ENCODE measurements at places on chromosomes 4 and X.
A peak's percentile ranks its signal among the peaks of the same experiment; 100 is the strongest.

DNA sequence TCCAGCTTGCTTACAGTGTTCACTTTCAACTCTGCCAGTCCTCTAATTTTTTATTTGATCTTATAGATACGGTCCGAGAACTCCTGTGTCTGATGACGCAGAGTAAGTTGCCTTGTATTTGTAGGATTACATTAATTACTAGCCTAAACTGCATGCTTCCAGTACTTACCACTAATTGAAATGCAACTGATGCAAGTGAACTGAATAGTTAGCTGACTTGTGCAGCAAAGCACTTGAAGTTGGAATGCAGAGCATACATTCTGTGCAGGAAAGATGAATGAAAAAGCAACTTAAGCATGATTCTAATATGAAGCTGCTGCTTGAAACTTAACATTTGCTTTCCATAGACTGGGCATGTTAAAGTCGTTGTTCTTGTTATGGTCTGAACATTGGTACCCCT lies 100.9 kb downstream of the LIMCH1 start:
- no peak for DNase-seq

DNA sequence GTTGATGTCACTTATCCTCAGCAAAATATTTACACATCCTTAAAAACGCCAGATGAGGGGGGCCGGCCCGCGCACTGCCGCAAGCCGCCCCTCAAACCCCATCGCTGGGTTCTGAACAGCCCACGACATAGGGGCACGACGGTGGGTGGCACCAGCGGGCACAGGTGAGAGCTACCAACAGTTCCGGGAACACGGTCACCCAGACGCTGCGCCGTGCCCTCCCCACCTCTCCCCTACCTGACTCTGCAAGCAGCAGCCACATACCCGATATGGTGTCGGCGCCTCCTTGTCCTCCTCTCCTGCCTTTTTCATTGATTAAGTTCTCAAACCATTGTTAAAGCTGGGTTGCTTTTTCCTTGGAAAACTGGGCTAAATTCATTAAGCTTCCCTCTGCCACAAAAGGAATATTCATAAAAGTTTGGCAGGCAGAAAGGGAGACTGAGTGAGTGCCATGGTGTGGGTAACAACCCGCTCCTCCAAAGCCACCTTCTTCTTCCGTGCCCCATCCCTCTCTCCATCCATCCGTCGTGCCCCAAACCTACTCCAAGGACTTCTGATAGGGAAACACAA lies 1.4 kb downstream of the RAI2 start:
- DNase-seq, result peak; percentile 4

- DNase-seq, result peak; percentile 5
These were observed 82.4 kb upstream of the HPRT1 start for GRCh38 chrX:134377537-134377936.

DNA sequence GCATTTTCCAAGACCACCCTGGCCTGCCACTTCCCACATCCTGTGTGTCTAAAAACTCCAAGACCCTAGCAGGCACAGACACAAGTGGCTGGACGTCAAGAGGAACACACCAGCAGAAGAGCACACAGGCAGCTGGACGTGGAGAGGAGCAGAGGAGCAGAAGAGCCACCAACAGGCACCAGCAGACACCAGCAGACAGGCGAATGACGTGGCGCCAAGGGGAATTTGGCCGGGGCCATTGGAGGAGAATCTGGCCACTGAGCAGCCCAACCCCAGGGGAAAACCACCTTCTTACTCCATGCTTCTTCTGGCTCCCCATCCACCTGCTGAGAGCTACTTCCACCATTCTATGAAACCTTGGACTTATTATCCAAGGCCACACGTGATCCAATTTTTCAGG lies 243.1 kb upstream of the CTSO start:
- DNase-seq, result no peak

GRCh38 chrX:153312041-153312440 lies 9.5 kb downstream of the PNMA6F start:
- DNase-seq, result no peak

GRCh38 chr4:169649545-169650226 lies 29.3 kb downstream of the CLCN3 start:
- DNase-seq, result no peak

Measured in stimulated activated CD4-positive, alpha-beta T cell treated with anti-CD3 and anti-CD28 coated beads, Interleukin-1b, Interleukin-23, amount 100 ng/mL, for 48 hours (primary cell).